ENCODE measurements at places on chromosomes 3 and 15.

GRCh38 chr3:16609927-16610580 is 4.8 kb upstream of the DAZL start:
- DNase-seq = no peak

GRCh38 chr3:179603831-179604230 is 607 bp downstream of the MRPL47 start:
- no peak for DNase-seq

- DNase-seq = no peak
Measured at GRCh38 chr3:180617049-180617448, 15.1 kb downstream of the TTC14 start.

DNA sequence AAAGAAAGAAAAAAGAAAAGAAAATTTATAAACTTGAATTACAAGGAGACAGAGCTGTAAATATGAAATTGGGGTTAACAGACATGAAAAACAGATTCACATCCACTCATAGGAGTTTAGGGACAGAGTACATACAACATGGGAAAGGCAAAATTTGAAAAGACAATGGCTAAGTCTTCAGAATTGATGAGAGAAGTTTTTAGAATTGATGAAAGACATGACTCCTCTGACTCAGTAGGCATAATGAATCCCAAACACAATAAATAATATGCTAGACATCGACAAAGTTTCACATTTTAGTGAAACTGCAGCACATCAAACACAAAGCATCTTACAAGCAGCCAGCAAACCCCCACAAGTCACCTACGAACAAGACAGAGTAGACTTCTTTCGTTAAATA is 84.4 kb upstream of the MELTF start:
- no peak for DNase-seq

DNA sequence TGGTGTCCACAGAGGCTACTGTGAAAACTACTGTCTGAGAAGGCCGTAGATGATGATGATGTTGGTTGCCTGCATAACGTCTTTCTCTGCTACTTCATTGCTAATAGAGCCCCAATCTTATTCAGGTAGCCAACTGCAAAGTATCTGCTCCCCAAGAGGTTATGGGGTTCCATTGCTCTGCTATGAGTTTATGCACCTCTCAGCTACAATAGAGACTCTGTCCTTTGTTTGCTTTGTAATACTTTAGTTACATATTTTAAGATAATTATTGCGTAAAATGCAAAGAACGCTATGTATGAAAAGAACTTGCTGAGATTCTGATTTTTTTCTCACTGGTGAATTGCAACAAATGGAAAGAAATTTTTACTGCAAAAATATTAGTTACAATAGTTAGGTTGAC is 27.8 kb upstream of the GMPPB start:
- no peak for DNase-seq

DNA sequence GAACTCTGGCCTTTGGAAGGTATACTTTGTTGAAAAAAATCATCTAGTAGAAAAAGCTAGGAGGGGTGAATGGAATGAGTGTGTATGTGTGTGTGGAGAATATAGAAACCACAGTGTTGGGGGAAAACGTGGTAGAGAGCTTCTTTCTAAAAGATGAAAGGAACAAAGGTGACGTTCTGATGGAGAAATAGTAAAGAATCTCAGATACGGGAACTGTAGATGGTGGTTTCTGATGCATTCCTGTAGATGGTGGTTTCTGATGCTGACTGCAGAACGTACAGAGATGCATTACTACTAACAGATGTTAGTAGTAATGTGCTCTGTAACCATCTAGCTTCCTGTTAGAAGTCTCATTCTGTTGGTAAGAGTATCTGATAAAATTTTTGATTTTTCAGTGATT is 60.2 kb downstream of the VPS8 start:
- DNase-seq = no peak

- DNase-seq = peak; percentile 69
Measured at GRCh38 chr3:115819785-115820384, 196.6 kb downstream of the GAP43 start.

DNA sequence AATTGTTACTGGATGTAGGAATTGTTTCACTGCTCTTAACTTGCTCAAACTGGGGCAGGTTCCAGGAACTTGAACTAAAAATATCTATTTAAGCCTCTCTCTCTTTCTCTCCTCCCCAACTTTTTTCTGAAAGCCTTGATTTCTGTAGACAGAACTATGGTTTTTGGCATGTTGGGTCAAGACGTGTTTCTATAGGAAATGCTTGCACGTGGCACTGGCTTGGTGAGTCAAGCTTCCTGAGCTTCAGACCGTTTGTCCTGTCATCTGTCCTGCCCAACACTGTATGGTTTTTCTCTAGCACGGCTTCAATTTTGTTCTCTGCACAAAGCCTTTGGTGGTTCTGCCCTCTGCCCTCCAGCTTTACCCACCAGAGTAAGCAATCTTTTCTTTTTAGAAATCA is 13.5 kb downstream of the EAF1 start:
- DNase-seq = no peak

- DNase-seq = no peak
Measured at GRCh38 chr15:38427380-38427779, 26.5 kb upstream of the FAM98B start.

DNA sequence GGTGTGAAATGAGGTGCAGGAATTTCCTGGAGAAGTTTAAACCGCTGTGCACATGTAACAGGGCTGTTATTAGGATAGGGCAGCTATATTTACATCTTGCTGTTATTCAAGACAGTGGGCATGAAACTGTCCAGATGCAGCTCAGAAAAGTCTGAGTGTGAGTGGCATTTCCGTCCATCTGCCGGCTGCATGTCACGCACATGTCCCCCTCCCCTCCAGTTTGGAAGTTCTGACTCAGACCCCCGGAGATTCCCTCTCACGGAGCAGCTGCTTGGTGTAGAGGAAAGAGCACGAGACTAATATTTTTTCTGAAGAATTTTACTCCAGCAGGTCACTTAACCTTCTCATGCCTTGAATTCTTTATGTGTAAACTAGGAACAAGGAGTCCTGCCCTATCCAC is 69.8 kb downstream of the FEM1B start:
- no peak for DNase-seq

DNA sequence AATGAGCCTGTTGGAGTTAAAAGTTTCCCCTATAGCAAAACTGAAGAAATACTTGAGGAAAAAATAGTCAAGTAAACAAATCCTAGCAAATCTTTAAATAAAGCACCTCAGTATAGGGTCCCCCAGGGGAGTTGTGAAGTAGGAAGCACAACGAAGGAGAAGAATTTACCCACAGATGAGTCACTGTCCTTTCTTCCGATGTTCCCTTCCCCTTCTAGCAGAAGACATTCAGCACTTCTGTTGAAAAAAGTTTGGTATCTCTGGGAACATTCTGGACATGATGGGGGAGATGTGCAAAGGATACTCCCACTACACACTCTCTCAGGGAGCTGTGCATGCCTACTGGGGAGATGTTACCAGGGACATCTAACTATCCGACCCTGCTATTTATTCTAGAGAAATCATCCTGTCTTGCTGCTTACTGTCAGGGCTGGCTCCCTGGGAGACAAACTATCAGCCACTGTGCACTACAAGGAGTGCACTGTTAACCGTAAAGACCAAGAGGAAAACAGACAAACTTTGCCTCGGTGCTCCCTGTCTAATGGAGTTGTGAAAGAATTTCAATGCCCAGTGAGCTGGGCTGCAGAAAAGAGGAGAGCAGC is 93.8 kb downstream of the RFTN1 start:
- no peak for DNase-seq

- DNase-seq = no peak
Measured at GRCh38 chr3:18099611-18100010, 325.5 kb downstream of the SATB1 start.

GRCh38 chr3:176403531-176403930 is 793.8 kb downstream of the TBL1XR1 start:
- no peak for DNase-seq

DNA sequence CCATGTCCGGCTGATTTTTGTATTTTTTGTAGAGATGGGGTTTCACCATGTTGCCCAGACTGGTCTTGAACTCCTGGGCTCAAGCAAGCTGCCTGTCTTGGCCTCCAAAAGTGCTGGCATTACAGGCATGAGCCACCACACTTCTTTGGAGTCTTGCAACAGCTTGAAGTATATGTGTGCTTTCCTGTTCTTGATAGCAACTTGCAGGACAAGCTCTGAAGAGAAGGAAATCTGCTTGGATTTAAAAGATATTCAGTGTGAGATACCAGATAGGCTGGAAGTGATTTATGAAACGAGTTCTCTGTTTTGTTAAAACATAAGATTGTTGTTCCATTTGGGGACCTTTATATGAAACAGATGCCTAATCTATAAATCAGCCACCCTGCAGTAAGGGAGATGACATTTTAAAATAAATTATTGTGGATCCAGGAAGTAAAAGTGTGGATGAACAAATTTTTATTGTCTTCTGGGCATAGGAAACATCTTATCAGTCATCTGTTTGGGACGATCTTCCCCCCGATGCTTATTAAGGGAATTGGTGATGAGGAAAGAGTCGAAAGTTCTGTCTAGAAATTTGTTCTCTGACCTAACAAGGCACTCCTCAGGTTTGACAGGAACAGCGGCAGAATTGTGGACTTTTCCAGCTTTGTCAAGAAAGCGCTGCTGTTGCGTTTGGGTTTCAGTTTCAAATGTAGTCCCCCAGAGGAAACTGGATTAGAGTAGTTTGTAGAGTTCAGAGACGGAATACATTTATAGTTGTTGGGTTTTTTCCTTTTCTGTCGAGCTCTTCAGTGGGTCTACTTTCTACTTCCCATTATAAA is 53.7 kb upstream of the MAGI1 start:
- DNase-seq = no peak

DNA sequence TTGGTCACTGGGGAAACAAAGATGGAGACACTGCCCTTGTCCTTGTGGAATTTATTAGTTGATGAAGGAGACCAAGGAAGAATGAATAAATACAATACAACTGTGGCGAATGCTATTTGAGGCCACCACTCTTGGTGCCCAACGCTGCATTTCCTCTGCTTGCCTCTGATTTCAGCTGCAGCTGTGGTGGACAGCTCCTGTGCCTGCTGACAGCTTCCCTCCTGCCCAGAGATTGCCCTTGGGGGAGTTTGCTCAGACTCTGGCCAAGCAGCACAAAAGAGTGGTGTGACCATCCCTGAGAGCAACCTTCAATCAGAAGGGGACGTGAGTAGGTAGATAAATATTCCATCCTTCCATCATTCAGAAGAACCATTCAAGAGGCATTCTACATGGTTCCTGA is 64.6 kb upstream of the FHIT start:
- DNase-seq = no peak

DNA sequence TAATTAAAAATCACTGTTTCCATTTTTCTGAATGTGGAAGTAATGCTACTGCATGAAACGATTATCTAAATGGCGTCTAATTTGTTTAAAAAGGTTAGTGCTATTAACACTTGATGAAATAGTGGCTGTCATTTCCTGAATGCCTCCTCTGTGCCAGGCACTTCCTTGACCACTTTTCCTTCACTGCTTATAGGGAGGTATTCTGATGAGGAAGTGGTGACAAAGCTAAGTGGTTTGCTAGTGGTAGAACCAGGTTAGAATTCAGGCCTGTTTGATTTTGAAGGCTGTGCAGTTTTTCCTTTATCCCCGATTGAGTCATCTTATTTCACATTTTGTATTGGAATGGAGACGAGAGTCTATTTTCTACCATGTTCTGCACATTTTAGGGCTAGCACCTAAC is 119.0 kb downstream of the USP13 start:
- no peak for DNase-seq

GRCh38 chr3:159258934-159259333 is 457.1 kb downstream of the MFSD1 start:
- DNase-seq = no peak

GRCh38 chr3:46710671-46711295 is 6.9 kb downstream of the PRSS50 start:
- no peak for DNase-seq

DNA sequence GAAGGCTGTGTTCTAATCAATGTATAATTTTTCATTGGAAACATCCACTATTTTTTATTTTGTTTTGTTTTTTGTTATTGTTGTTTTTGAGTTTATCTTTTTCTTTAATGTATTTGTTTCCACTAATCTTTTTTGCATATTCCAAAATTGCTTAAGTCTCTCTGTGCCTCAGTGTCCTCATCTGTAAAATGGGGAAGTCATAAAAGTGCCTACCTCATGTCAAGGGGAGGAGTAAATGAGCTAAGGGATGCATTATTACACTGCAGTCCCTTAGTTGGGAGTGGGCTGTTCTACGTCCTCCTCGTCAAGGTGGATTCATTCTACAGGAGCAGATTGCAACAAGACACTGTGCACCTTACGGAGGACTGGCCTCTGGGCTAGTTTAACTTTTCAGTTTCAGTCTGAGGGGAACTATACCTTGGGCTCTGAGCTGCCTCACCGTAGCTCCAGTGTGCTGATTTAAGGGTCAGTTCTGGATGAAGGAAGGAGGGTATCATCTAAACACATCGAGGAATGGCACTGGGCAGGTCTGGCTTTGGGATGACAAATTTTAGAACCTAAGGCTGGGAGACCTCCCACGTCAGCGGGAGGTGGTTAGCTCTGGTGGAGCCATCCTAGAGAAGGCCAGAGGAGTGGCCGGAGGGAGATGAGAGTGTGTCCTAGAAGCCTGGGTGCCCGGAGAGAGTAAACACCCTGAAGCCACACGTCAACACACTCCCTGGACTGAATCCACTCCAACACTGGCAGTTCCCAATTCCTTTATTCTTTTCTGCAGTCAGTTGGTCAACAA is 5.1 kb upstream of the SRP14 start:
- no peak for DNase-seq

DNA sequence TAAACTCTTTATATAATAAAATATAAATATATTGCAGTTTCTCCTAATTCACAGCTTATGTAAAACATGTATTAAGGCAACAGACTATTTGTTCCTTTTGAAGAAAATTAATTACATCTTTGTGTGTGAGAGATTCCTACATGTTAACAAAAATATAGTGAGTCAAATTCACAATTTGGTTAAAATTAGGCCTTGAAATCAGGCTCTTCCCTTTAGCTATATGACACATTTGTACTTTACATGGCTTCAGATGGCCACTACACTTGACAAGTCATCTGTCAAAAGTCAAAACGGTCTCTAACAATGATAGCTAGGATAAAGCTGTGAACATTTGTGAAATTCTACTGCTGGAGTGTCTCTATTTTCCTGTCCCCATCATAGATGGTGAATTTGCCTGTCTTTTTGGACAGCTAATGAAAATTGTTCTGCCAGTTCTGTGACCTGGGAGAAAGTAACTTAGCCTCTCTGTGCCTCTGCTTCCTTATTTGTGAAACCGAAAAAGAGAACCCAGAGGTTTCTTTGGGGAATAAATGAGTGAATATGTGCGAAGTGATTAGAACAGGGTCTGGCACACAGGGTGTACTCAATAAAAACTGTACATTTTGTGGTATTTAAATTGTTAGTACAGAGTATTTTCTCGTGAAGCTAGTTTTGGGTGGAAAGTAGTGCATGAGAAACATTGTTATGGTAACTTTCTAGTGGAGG is 23.6 kb downstream of the TM4SF4 start:
- DNase-seq = no peak

GRCh38 chr15:91936927-91937326 is 83.4 kb downstream of the SLCO3A1 start:
- no peak for DNase-seq

- DNase-seq = no peak
Measured at GRCh38 chr3:177174607-177175170, 22.6 kb downstream of the TBL1XR1 start.

GRCh38 chr15:55344206-55344605 is 25.2 kb downstream of the PIGB start:
- DNase-seq = no peak

GRCh38 chr3:129573493-129573892 is 30.5 kb downstream of the H1-8 start:
- DNase-seq = no peak
